Left hindlimb (tissue), 1 donor: ENCODE measurements at places on chromosomes 6 and 20.

- no peak for DNase-seq
These were observed 187.7 kb downstream of the NFATC2 start for GRCh38 chr20:51354769-51355319.

DNA sequence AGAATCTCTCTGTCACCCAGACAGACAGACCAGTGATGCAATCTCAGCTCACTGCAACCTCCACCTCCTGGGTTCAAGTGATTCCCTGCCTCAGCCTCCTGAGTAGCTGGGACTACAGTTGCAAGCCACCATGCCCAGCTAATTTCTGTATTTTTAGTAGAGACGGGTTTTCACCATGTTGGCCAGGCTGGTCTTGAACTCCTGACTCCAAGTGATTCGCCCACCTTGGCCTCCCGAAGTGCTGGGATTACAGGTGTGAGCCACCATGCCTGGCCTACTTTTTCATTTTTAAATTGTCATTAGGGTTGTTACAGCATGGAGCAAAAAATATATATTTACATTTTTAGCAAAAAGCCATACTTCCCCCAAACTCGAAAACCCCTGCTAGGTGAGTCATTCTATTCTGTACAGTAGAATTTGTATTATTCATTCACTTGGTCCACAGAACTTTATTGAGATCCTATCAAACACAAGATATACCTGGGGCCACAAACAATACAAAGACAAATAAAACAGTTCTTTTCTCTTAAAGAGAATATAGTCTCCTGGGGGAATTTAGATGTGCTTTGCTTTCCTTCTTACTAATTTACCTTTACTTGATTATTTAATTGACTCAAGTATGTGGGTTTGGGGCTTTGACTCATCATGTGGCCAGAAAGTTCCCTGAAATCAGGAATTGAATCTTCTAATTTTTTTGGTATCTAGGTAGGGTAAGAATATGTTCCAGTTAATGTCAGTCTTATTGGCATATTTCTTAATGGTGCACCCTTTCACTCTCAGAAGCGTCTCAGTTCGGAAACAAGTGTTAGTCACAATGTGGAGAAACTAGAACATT, 16.6 kb upstream of the CCND3 start:
- no peak for DNase-seq

GRCh38 chr6:16658348-16659034, 102.8 kb downstream of the ATXN1 start:
- DNase-seq = no peak

DNA sequence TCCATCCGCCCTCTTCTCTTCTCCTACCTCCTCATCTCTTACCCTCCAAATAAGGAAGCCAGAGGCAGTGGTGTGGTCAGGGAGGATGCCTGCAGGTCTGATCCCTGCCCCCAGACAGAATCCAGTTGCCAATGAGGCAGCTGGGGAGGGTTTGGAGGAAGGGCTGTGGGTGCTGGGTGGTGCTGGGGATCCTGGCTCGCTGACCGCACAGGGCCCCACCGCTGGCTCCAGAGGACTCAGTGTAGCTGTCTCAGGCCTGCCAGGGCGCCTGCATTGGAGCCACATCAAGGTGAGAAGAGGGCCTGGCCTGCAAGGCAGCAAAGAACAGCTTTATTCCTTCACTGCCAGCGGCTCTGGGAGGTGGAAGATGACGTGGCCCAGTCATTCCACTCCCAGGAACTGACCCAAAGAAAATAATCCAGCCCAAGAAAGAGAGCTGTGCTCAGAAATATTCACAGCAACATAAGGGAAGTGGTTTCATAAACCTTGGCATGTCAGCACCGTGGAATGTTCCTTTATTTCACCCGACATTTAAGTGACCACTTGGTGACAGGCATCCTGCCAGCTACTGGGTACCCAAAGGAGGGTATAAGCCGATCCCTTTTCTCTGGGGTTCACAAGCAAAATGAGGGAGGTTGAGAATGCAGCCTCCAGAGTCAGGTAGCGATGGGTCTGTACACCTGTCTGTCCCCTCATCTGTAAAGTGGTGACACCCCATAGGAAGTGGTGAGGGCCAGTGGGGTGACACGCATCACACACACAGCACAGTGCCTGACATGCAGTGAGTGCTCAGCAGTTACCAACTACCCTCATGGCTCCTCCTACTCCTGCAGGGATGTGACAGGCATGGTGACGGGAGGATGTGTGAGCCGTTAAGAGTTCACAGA, 125.1 kb downstream of the SNX5 start:
- DNase-seq = peak; percentile 89

GRCh38 chr6:123640567-123641187, 3.9 kb upstream of the TRDN start:
- no peak for DNase-seq

GRCh38 chr6:5066456-5067093, 18.6 kb upstream of the PPP1R3G start:
- DNase-seq = no peak

DNA sequence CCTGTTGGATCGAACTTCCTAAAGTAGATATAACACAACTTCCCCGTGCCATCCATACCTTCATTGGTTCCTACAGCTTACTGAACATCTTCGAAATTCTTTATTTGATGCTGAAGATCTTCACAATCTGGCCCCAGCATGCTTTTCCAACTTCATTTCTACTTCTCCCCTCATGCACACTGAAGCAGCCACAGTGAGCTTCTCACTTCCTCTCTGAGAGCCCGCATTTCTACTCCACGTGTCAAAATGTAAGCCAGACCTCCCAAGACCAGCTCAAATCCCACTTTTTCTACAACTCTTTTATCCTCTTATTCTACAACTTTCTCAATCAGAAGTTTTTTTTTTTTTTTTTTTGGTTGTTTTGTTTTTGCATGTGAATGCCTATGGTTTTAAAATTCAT, 254.7 kb downstream of the GMPR start:
- no peak for DNase-seq

GRCh38 chr6:6875818-6876470, 231.8 kb upstream of the RREB1 start:
- no peak for DNase-seq

DNA sequence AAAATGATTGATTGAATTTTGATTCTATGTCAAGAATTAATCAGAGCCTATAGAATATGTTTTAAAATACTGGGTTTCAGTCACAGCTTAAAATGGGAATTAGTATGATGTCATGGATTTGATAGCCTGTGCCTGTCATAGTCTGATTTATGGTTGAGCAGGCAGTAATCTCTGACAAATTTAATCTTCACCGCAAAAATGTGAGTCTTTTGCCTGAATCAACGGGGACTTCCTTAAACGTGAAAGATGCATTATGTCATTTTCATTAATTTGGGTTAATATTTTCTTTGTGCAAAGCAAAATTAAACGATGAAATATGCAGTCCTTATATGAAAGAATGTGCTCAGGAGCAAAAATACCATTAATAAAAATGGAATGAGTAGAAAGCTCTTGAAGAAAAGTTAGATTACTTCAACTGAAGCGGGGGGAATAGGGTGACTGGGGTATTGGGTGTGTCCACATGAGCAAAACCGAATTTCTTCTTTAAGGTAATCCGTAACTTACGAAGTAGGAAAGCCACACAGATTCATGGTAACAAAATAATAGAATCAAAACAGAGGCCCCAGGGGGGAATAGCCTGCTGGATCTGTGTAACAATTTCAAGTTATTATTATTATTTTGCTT, 339.6 kb upstream of the NOX3 start:
- DNase-seq = no peak
